Activated T-helper 9 cell treated with anti-CD3 and anti-CD28 coated beads, Interleukin-2, amount 50 U/mL, for 16 hours (primary cell): ENCODE measurements at places on chromosomes 2 and 18.
A peak's percentile ranks its signal among the peaks of the same experiment; 100 is the strongest.

DNA sequence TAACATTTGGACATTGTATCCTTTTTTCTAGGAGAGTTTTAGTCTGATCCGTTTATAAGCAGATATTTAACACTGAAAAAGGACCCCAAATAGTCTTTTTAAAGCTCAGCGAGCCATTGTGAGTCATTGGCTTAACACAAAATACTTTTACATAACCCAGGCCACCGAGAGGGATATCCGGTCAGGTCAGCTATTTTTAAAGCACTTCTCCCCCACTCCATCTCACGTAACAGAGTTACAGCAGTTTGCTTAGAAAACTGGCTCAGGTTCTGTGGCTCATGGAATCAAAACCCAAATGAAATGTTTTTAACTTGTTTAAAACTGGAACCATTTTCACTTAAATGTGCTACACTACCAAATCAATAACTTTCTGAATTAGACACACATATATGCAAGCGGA, 23.9 kb downstream of the COL4A3 start:
- DNase-seq: no peak

- no peak for DNase-seq
Observed at GRCh38 chr18:79800371-79801180, 2.8 kb downstream of the KCNG2 start.

- no peak for DNase-seq
Observed at GRCh38 chr2:79041032-79041448, 15.5 kb downstream of the REG3G start.

DNA sequence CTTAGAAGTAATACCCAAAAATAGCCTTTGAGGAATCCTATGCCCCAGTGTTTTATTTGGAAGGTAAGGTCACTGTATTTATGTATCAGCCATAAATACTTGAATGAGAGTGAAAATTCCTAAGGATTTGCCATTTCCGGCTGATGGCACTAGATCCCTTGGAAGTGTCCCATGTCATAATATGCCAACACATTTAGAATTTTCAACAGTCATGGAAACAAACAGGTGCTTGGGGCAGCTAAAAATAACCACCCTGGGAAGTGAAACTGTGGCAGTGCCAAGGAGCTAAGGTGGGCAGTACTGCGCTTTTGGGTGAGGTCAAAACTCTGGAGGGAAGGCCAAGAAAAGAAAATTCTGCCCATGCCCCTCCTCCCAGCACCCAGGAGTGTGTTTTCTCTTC, 80.2 kb downstream of the TCF7L1 start:
- no peak for DNase-seq

DNA sequence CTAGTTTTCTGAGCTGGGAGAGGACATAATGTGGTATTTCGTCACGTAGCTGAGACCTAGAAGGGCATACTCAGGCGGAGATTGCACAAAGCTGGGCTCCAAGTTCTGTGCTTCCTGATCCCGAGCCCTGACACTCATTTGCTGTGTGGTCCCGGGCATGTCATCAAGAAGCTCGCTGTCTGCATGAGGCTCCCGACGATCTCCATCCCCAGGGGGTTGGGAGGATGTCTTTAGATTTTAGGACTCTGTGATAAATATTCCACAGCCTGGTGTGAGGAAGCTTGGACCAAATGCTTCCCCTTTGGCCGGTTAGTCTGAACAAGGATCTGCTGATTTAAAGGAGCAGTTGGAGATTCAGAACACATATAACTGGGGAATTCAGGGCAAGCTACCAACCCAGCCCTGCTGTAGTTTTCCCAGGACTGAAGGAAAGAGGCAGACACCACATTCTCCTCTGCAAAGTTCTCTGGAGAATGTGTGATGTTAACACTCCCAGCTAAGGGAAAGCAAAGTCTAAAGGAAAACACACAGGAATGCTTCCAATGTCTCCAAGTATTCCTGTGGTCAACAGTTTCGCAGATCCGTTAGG, 2.3 kb downstream of the KCNE4 start:
- no peak for DNase-seq

DNA sequence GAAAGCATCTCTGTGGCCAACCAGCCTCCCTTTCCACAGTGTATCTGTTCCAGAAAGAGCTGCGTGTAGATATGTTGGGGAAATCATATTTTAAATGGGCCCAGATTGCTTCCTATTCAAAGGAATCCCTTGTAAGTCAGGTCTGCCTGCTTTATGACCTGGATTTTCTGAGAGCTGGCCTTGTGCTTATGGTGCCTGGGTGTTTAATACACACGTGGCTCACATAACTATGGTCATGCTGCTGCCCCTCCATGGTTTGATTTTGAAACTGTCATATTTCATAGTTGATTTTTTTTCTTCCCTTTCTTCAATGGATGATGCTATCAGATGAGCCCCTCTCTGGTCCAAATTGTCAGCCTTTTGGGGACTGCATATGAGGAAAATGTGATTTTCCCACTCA, 111.5 kb upstream of the CNGA3 start:
- DNase-seq: no peak

DNA sequence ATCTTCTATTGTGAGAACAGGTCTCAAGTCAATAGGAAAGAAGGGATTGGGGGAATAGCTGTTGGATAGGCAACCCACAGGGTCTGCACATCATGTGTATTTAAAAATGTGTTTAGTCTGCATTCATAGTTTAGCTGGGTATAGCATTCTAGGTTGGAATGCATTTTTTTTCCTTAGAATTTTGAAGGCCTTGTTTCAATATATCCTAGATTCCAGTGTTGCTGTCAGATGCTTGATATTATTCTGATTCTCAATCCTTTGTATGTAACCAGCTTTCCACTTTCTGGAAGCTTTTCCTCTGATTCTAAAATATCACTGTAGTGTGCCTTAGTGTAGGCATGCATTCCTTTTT, 9.0 kb upstream of the ATP8B1 start:
- DNase-seq: no peak

DNA sequence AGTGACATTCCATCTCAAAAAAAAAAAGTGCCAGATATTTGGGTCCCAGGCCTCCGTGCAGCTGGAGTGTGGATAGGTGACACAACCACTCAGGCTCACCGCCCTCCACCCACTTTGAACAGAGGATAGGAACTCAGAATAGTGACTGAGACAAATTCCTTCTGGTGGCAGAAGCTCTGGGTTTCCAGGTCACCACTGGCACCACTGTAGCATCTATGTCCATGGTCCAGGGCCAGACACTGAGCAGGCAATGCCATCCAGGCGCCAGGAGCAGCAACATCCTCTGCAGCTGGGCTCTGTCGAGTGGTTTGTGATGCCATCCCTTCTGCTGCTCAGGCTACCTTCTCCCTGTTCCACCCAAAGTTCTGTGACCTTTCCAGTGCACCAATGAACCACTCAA, 81.5 kb upstream of the PTPRM start:
- DNase-seq: no peak

DNA sequence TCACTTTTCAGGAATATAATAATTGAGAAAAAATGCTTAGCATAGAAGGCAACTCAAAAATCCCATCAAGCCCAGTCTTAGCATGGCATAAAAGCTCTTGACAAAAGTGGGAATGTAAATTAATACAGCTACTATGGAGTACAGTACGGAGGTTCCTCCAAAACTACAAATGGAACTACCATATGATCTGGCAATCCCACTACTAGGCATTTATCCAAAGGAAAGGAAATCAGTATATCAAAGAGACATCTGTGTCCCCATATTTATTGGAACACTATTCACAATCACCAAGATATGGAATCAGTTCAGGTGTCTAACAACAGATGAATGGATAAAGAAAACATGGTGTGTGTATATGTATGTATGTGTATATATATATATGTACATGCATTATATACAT, 28.8 kb downstream of the ITGAV start:
- DNase-seq: no peak

- no peak for DNase-seq
Observed at GRCh38 chr18:58042826-58043490, 1.1 kb upstream of the NEDD4L start.

DNA sequence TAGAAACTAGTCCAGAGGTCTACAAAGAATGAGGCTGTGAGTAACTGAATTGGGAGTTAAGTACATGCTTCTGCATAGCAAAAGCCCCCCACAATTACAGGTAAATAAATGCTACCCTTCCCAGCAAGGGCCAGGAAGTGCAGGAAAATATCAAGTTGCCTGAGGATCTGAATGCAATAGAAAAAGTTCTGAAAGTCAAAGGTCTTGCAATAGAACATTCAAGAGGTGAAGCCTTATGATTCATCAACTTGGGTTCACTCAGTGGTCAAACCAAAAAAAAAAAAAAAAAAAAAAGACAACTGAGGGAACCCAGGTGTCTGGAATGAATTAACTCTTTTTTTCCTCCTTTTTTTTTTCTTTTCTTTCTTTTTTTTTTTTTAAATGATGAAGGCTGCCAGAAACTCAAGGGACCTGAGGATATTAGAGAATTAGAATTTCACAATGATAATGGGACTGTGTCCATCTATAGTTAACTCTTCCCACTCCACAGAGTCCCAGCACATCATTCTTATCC, 42.9 kb upstream of the RFX8 start:
- no peak for DNase-seq

DNA sequence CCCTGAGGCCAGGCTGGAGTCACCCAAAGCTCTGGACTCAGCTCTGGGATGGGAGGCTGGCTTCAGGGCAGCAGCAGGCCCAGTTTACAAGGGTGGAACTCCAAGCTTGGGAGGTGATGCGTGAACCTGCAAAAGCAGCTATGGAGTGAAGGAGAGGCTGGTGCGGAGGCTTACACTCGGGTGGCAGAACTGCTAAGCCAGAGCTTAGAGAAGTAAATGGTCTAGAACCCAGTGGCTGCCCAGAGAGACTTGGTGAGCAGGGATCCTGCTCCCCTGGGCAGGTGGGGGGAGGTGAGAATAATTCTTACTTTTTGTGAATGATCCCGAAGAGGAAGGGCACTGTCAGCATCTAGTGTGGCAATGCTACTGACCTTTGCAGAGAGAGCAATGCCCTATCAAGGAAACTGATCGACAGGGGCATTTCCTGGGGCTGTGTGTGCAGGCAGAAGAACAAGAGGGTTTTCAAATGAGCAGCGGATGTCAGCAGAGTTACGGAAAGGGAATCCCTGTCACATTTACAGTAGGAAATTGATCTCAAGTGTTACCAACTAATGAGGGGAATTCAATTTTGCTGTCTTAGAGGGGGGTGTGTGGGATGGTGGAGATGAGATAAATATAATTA, 80.4 kb downstream of the TGFA start:
- no peak for DNase-seq

GRCh38 chr2:20962939-20963557, 80.8 kb downstream of the APOB start:
- peak; percentile 49 for DNase-seq

DNA sequence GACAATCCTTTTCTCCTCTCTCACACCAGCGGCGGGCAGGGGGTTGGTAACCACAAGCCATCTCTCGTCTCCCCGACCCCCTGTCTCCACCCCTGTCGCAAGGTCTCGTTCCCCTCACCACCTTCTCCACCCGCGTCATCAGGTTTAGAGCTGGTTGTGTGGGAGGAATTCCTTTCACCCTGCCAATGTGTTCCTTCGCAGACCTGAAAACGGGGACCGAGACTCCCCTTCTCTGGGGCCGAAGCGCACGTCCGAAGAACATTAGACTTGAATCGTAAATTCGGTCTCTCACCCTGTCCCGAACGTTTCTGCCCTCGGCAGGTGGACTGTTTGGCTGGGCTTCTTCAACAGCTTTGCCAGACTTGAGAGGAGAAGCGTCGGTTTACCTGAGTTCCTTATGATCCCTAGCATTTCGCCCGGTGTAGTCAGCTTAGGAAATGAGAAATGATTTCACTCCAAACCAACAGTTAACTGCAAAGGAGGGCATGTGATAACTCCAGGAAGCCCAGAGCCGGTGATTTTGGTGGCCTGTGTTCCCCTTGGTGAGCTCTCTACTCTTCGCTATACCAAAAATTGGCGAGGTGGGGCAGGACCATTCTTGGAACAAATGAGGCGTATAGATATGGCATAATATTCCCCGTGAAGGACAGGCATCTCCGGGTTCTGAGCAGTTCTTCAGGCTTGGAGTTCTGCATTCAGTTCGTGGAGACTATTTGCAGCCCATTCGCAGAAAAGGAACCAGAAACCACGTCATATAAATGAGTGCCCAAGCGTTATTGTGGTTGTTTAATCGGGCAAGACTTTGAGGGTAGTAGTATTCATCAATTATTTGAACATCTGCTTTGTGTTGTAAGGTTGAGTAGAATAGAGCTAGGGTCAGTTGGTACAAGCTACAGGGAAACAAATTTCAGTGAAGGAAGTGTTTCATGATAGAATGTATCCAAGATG, 694 bp downstream of the CFAP36 start:
- peak; percentile 21 for DNase-seq

- DNase-seq: no peak
Observed at GRCh38 chr2:239930871-239931771, 94.0 kb downstream of the NDUFA10 start.

DNA sequence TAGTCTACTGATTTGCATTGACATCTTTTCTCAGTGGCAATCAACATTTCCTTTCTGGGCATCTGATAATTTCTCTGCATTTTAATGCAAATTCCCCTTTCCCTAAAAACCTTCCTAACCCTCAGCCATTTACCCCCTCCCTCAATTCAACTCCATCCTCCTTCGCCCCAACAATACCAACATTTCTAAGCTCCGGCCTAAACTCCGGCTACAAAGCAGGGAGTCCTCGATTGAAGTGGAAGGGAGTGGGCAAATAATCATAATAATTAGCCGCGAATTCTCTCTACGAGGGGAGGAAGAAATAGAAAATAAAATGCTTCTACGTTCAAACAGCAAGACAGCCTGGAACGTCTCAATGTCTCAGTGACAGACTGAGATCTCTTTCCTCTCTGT, 4.6 kb downstream of the BCL11A start:
- DNase-seq: no peak

DNA sequence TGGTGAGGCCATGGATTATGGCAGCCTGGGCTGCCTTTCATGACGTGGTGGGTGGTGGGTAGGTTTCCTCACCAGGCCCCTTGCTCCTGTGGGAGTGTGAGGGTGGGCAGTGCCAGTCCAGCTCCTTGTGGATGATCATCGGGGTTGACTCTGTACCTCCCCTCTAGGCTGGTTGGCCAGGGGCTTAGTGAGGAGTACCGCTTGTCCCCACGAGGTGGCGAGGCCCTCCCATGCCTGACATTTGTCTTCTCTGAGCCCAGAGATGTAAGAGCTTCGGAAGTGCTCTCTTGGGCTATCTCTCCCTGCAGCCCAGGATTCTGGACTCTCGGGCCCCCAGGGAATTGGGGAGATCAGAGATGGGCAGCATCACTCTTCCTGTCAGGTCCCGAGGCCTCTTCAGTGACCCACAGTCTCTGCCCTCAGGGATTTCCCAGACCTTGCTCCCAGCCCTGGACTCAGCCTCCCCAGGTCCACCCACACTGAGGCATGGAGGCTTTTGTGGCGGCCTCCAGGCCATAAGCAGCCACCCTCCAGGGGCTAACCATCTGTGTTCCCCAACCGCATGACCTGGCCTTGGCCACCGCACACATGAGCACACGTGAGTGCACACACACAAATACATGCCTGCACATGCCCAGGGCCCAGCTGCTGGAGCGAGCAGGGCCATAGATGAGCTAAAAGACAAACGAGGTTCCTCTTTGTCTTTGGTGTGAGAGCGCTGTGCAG, 6.5 kb downstream of the SPR start:
- no peak for DNase-seq

DNA sequence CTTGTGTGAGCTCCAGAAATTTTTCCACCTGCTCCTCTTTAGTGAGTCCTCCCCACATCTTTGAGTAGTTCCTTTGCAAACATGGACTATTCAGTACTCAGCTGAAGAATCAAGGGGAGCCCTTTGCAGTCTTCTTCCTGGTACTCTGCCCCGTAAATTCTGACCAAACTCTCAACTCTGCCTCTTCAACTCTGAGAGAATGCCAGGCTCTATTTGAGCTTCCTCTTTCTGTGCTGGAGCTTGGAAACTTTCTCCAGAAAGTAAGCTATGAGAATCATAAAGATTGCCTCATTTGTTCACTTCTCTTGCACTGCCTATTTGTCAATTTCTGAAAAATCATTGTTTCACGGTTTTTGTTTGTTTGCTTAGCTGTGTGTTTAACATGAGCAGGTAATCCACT, 7.4 kb upstream of the STAT4 start:
- no peak for DNase-seq
